ENCODE measurements at places on chromosomes 12 and 14. TPM values are rescaled to one million over a fixed set of nuclear protein-coding genes. Genes with fewer than 3 reads are reported as not detected.

Gene TCTN2
- 12.1 TPM for total RNA-seq

Gene STON2
- 1.8 TPM for total RNA-seq

Gene MFAP5
- 0.07 TPM for total RNA-seq

Gene RBM19
- total RNA-seq = 19.3 TPM

Gene SLC39A5
- total RNA-seq = 0.05 TPM

Gene ACRBP
- not detected for total RNA-seq

Gene SLC22A17
- total RNA-seq = 5.5 TPM

Gene NXPH4
- 3.8 TPM for total RNA-seq

Gene GLI1
- 4.8 TPM for total RNA-seq

Gene KRT71
- total RNA-seq = not detected

Gene PLD4
- 0.06 TPM for total RNA-seq

Gene KRT3
- total RNA-seq = 0.06 TPM

Gene BDKRB1
- 0.34 TPM for total RNA-seq

Gene ANKRD13A
- total RNA-seq = 14.7 TPM

Gene NTN4
- 42.6 TPM for total RNA-seq

Gene PTCSC3
- not detected for total RNA-seq

Gene KCNH5
- total RNA-seq = not detected

Gene AICDA
- 0.17 TPM for total RNA-seq

Gene C1QL4
- total RNA-seq = 8.0 TPM

Gene RND1
- total RNA-seq = 3.1 TPM

Gene DLK1
- 0.17 TPM for total RNA-seq

Gene PROX2
- total RNA-seq = not detected

Gene ATP2A2
- 269 TPM for total RNA-seq

Gene AGAP2
- 0.23 TPM for total RNA-seq

Gene NRL
- 0.74 TPM for total RNA-seq

Gene P2RX2
- not detected for total RNA-seq

Gene DRAM1
- 19.2 TPM for total RNA-seq

Gene CLEC1B
- total RNA-seq = not detected

Gene ASPG
- 0.15 TPM for total RNA-seq

Gene STAC3
- 0.56 TPM for total RNA-seq

Gene KCNA1
- total RNA-seq = not detected

Gene ZNF26
- 8.8 TPM for total RNA-seq

Gene RERG
- 0.26 TPM for total RNA-seq

Gene SUOX
- 7.5 TPM for total RNA-seq

Data from A549 treated with AZD2906 at 1 μM for 4 hours (cell line).